Kidney (tissue), 22 donors: ENCODE measurements at places on chromosomes 3 and 15.

GRCh38 chr3:130379274-130379673, 33.8 kb downstream of the COL6A5 start:
- no peaks in the 10 kb centered on the region for H3K36me3 ChIP-seq
- DNase-seq = no peak
- H3K27me3 ChIP-seq = no peaks in the 10 kb centered on the region
- H3K4me3 ChIP-seq = no peak overlapping the region
- H3K27ac ChIP-seq = no peak overlapping the region

GRCh38 chr3:63048367-63049326, 173.4 kb upstream of the CADPS start:
- no peaks in the 10 kb centered on the region for H3K4me1 ChIP-seq
- H3K36me3 ChIP-seq = no peaks in the 10 kb centered on the region
- H3K27ac ChIP-seq = no peak overlapping the region
- no peak overlapping the region for H3K4me3 ChIP-seq

- H3K36me3 ChIP-seq = no peaks in the 10 kb centered on the region
- no peak overlapping the region for H3K4me3 ChIP-seq
- no peaks in the 10 kb centered on the region for H3K4me1 ChIP-seq
Observed at GRCh38 chr3:23068016-23068728, 135.0 kb upstream of the UBE2E2 start.

- H3K36me3 ChIP-seq = no peaks in the 10 kb centered on the region
- no peak for DNase-seq
- H3K4me1 ChIP-seq = no peaks in the 10 kb centered on the region
- no peak overlapping the region for H3K4me3 ChIP-seq
- no peaks in the 10 kb centered on the region for H3K27me3 ChIP-seq
Observed at GRCh38 chr3:153553605-153553945, 391.5 kb downstream of the RAP2B start.

DNA sequence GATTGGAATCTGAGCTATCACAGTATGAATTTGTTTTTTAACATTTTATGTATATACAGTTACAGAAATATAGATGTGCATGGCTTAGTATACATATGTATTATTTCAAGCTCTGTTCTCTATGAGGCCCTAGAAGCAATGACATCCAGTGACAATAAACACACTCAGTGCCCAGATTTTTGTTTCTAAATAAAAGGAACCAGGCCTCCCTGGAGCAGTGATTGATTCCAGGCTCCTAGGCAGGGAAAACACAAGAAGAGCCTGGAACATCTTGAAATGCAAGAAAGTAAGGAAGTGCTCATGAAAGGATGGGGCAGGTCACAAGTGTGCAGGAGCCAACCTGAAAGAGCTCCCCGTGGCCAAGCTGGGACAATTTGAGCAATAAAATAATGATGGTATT, 18.5 kb upstream of the CGNL1 start:
- no peak overlapping the region for H3K4me3 ChIP-seq
- no peaks in the 10 kb centered on the region for H3K36me3 ChIP-seq
- peaks cover 4% of the 10 kb centered on the region for H3K4me1 ChIP-seq

DNA sequence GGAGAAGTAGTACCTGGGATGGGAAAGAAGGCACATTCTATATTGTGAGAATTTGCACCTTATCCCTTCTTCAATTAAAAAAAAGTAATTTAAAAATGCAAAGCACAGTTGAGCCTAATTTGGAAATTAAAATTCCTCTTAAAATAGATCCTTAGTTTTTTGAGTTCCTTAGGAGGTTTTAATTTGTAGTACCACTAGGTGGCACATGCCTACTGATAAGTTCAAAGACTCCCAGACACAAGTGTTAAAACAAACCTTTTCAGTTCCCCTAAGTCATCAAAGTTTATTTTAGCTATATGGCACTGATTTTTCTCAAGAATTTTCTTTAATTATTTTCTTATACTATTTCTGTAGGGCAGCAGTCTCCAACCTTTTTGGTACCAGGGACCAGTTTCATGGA, 127.6 kb upstream of the AZI2 start:
- H3K4me3 ChIP-seq = no peak overlapping the region
- H3K36me3 ChIP-seq = no peaks in the 10 kb centered on the region
- H3K27ac ChIP-seq = no peak overlapping the region
- no peaks in the 10 kb centered on the region for H3K4me1 ChIP-seq
